ENCODE measurements at places on chromosomes 5 and 9.

DNA sequence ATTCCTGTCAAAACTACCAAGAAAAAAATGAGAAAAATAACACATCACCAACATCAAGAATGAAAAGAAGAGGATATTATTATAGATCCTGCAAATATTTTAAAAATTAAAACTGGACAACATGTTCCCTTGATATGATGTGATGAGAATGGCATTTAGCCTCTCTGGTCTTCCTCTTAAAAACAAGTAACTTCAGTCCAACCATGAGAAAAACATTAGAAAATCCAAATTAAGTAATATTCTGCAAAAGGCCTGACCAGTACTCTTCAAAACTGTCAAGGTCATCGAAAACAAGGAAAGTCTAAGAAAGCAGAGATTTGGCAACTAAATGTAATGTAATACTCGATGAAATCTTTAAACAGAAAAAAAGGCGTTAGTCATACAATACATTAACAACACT, 167.1 kb upstream of the SNX2 start:
- no peak for DNase-seq

- no peak for DNase-seq
These were observed 15.6 kb downstream of the CIZ1 start for GRCh38 chr9:128175726-128176125.

GRCh38 chr5:142059304-142059940, 46.6 kb upstream of the GNPDA1 start:
- DNase-seq, result no peak

DNA sequence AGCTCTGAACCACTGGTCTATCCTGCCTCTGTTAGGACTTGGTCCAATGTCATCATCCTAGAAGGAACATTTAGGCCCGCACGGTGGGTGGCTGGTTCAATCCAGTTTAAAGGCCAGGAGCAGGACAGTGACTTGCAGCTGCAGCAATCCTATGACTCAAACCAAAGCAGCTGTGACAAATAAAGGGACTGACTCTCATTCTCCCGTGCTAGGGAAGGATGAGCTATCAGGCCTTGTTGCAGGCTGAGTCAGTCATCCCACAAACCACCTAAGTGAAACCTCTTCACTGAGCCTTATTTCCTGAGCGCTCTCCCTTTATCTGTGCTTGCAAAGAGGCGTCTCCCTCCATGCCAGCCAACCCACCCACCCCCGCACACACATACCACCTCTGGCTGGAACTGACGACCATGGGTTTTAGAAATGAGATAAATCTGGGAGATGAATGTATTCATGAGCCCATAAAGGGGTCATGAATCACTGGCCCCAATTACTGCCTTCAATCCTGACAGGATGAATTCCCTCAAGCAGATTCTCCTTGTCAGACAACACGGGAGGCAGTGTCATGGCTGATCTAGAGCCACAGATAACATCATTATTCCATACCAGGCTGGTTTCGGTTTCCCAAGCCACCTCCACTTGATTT, 93.4 kb downstream of the KCNIP1 start:
- no peak for DNase-seq

- DNase-seq, result no peak
These were observed 4.5 kb downstream of the FCN2 start for GRCh38 chr9:134885001-134885678.

DNA sequence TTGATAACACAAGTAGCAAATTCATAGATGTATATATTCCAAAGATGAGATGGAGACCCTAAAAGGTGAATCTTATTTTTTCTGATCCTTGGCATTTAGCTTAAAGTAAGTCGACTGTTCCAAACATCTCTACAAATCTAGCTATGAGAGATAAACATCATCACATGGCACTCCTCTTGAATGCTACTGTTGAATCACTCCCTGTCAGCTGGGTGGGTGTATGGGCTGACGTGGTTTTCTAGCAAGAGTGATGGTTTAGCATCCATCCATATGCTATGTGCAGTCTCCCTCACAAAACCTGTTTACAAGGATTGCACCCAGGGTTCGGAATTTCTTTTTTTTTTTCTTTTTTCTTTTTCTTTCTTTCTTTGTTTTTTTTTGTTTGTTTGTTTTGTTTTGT, 13.8 kb downstream of the ACO1 start:
- no peak for DNase-seq

DNA sequence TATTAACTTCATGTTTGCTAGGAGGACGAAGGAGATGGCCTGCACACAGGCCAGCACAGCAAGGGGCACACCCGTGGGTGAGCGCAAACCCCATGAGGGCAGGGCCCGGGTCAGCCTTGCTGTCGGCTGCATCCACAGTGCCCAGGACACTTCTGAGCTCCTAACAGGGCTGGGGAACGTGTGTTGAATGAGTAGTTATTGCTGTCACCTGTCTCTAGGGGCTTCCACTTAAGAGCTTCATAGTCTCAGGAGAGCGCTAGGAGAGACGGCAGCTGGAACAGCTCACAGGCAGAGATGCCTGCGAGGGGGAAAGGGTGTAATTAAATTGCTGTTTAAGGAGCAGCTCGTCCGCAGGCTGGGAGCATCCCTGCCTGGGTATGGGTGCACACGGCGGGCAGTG, 91.4 kb upstream of the NEURL1B start:
- DNase-seq, result no peak

GRCh38 chr5:154302161-154302560, 111.6 kb downstream of the GALNT10 start:
- no peak for DNase-seq

GRCh38 chr9:38641985-38642864, 21.8 kb upstream of the ANKRD18A start:
- no peak for DNase-seq

DNA sequence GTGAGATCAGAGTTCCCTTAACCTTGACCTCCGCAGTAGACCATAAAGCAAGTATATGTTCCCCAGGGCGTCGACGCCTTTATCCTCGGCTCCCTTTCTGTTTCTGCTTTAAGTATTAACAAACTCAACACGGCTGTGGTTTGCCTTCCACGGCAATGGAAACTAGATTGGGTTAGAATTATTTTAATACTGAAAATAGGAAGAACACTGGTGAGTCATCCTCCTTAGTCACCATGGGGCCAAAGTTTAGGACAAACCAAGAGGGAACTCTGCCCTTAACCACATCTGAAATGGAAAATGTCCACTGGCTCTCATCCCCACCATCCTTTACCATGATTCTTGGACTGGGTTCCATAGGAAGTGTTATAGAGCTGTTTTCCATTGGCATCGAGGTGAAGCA, 386.1 kb downstream of the ACTL7B start:
- no peak for DNase-seq

DNA sequence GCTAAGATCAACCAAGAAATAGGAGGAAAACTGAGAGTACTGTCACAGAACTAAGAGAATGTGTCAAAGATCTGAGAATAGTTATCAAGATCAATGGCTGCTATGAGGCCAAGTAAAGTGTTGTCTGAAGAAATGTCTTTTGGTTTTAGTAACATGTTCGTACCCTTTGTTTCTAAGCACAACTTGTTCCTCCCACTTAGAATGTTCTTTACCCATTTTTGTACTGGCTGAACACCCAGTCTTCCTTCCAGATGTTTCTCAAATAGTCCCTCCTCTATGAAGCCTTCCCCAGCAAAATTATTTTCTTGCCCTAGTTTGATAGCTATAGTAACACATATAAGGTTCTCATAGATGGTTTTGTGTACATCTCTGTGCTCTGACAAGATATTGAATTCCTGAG, 191.5 kb downstream of the WDR70 start:
- no peak for DNase-seq

DNA sequence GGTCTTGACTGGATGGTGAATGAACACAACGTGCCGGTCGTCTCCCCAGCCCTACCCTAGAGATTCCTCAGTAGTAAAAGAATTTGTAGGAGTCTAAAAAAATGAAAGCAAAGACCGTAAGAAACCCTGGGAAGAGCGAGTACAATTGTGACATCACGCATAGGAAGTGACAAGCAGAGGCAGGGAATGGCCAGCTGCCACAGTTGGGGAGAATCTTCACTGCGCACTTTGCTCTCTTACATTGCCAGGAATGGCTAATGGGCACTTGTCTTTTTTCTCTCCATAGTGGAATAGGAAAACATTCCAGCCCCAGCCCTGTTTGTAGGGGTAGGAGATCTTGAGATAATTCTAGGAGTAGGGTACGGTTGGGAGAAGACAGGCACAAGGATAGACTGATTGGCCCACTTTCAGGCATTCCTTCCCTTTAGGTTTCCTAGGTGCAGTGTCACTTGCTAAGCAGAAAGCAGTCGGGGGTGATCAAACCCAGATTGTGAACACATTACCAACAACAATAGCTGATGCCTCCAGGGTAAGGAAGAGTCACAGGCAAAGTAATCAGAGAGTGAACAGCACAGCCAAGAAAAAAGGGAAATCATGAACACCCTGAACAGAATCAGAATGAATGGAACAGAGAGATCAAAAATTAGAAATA, 302.7 kb downstream of the MAN2A1 start:
- DNase-seq, result no peak

DNA sequence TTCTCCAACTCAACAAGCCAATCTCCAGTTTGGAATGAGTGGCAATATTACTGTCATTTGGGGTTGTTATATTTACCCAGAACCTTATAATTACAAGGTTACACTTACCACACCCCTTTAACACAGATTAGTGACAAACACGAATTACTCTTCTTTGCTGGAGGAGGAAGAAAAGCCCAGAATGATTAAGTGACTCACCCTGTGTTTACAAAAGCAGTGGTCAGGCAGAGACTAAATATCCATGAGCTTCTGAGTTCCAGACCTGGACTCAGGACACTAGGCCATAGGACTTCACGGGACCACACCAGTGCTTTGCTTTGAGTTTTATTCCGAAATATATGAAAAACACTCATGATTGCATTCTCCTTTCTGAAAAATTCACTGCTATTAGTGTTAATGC, 370.8 kb downstream of the TLE1 start:
- no peak for DNase-seq

DNA sequence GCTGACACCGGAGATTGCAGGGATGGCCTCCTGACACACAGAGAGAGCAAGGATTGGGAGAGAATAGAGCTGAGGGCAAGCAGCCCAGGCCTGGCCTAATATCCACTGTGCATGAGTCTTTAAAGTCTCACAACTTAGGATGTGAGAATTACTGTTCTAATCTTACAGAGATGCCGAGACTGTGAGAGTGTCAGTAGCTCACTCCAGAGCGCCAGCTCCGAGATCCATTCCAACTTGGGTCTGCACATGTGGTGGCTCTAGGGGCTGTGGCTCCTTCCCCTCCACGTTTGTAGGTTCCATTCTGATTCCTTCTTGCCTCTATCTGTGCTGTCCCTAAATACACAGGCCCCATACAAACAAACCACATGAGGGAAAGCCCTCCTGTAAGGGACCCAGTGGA, 304.6 kb downstream of the MLLT3 start:
- DNase-seq, result no peak

GRCh38 chr5:56625541-56625940, 189.8 kb upstream of the MAP3K1 start:
- no peak for DNase-seq

DNA sequence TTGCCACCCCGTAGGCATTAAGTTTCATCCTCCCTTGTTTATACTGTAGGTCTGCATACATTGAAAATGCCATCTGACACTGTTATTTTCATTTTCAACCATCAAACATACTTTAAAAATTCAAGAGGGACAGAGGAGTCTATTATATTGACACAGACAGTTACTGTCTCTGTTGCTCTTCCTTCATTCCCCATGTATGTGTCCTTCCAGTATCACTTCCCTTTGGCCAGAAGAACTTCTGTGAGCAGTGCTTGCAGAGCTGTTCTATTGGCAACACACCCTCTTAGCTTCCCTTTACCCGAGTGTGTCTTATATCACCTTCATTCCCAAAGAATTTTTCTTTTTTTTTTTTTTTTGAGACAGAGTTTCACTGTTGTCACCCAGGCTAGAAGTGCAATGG, 42.8 kb downstream of the RASGEF1C start:
- DNase-seq, result no peak

DNA sequence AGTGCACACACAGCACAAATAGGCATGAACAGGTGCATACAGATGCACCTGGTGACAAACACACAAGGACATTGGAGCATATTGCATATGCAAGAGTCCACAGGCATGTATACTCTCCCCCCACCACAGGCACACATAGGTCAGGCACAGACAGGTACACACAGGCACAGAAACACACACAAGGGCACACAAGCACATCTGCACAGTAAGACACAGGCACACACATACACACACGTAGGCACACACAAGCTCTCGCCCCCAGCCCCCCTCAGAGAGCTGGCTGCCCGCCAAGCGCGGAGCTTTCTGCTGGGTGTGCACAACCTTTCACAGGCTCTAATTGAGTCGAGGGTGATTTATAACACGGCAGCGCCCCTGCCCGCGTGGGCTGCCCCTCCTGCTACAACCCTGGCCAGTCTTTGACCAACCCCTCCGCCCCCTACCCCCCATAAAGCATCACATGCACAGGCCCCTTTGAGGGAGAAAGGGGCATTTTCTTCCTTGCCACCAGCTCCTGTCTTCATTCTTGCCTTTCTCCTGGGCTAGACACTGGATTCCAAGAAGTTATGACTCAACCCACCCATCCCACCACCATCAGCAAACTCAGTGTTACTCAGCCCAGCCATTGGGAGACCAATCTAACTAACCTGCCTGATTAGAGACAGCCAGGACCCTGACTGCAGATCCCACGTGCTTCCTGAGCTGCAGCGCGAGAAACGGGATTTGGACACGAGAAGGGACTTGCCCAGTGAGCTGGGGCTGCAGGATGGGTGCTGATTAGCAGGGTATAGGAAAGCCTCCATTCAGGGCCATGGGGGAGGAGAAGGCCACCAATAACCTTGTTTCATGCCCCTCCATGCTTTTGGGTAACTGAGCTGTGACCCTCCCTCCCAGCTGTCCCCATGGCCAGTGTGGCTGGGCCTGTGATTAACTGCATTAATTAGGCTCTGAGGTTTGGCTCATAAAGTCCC, 42.8 kb upstream of the PSD2 start:
- DNase-seq, result no peak

GRCh38 chr5:100430268-100431195, 104.6 kb upstream of the FAM174A start:
- DNase-seq, result peak; percentile 10

GRCh38 chr5:111153945-111154344, 61.8 kb downstream of the WDR36 start:
- DNase-seq, result no peak

DNA sequence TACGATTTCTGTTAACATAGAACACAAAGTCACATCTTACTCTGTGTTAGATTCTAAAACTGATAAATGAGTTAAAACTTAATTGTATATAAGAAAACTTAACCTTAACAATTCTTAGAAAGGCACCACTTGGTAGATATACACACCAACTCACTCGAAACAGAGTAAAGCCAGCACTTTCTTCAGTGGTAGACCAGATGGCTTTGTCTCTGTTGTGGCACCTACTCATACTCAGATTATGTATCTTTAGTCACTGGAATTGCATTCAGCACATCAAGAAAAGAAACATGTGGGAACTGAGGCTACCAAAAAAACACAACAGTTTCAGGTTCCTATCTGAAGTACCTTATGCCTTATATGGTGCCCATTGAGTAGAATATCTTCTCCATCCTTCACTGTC, 192.5 kb downstream of the ZNF608 start:
- DNase-seq, result no peak
